ENCODE measurements at places on chromosomes 4 and X.

GRCh38 chrX:128929271-128930057 lies 593.8 kb downstream of the SMARCA1 start:
- no peak for DNase-seq

- DNase-seq = no peak
Measured at GRCh38 chrX:38313190-38313589, 14.1 kb downstream of the RPGR start.

DNA sequence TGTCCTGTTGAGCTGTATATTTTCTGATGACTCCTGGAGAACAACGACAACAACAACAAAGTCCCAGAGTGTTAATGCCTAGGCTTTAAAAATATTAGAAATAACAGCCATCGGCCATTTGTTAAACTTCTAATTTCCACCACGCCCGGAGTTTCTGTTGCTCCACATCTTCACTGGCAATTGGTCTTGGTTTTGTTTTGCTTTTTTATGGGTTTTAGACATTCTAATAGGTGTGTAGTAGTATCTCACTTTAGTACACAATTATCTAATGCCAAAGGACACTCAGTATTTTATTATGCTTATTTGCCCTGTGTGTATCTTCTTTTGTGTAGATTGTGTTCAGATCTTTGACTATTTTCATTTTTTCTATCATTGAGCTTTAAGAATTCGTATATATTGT lies 5.0 kb downstream of the MAGEA12 start:
- no peak for DNase-seq

DNA sequence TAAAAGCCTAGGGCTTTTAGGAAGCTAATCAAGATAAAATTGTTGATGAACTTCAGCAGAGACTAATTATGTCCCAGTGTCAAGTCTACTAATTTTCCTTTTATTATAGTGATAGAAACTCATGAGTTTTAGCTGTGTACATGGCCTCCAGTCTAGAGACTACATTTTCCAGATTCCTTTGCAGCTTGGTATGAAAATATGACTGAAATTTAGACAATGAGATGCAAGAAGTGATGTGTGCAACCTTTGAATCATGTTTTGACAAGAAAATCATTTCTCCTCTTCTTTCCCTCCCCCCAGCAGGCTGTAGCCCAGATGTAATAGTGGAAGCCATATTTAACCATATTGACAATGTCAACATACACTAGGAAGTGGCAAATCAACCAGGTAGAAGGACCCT lies 30.3 kb upstream of the IL13RA2 start:
- no peak for DNase-seq

- DNase-seq = no peak
Measured at GRCh38 chr4:8770518-8771257, 101.0 kb downstream of the HMX1 start.

- no peak for DNase-seq
Measured at GRCh38 chrX:86237482-86237881, 89.2 kb downstream of the DACH2 start.

- no peak for DNase-seq
Measured at GRCh38 chrX:7876957-7877356, 34.0 kb downstream of the VCX start.

GRCh38 chr4:156981262-156981769 lies 9.7 kb upstream of the PDGFC start:
- DNase-seq = no peak

DNA sequence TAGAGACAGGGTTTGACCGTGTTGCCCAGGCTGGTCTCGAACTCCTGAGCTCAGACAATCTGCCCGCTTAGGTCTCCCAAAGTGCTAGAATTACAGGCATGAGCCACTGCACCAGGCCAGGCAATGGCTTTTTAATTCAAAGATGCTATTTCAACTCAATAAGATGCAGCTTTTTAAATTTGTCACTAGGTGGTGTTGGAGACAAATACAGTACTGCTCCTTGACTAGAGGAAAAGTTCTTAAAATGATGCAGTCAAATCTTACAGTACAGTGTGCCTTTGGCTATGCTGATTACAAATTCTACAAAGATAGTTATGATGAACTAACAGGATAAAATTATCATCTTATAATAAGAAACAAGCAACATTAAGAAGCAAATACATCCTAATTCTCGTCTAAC lies 441.1 kb downstream of the KCNIP4 start:
- DNase-seq = no peak
